Transverse colon (tissue), 4 donors: ENCODE measurements at places on chromosomes 2 and 18. TPM values are rescaled to one million over a fixed set of nuclear protein-coding genes. Genes with fewer than 3 reads are reported as not detected.

REG3A gene
- not detected for total RNA-seq

IL18RAP gene
- 3.3 TPM for total RNA-seq

PLGLB2 gene
- not detected for total RNA-seq

ARHGEF4 gene
- total RNA-seq: 1.2 TPM

DNA sequence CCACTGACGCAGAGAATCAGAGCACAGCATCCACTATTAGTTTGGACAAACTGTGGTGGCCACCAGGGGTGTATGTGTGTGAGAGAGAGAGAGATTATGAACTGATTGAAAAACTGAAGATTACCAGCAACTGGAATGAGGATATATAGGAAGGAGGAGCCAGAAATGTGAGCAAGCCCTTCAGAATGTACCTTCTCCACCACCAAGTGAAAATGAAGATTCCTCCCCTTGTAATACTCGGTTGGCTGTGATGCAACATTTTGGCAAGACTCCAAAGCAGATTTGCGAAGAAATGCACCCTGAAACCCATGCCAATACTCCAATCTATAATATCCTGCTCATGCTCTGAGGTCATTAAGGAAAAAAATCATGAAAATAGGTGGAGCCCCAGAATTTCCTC is 121.2 kb upstream of the SLC35G4 start:
- H3K27ac ChIP-seq: no peak overlapping the region
- no peaks in the 10 kb centered on the region for H3K27me3 ChIP-seq
- H3K4me3 ChIP-seq: no peak overlapping the region
- no peak for DNase-seq

- no peak overlapping the region for H3K4me3 ChIP-seq
- no peak for DNase-seq
- no peak overlapping the region for H3K27ac ChIP-seq
- no peaks in the 10 kb centered on the region for H3K4me1 ChIP-seq
- peaks cover 28% of the 10 kb centered on the region for H3K27me3 ChIP-seq
Observed at GRCh38 chr18:37529296-37529695, 36.3 kb downstream of the CELF4 start.

DNA sequence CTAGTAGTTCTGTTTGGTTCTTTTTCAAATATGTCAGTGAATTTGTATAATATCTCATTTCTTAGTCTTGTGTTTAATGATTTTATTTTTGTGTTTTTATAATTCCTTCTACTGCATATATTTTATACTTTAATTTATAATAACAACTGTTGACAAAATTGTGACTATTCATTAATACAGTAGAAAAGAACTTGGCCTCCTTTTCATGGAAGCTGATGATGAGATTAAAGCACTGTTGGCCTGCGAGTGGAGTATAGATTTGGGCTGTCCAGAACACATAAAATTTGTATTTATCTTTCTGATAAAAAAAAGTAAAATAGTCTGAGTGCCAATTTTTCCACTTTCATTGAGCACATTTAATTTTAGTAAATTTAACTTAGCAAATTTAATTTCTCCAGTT is 12.1 kb downstream of the CFLAR start:
- no peaks in the 10 kb centered on the region for H3K27me3 ChIP-seq
- H3K27ac ChIP-seq: peak overlapping the region; percentile 100
- H3K4me3 ChIP-seq: no peak overlapping the region
- no peaks in the 10 kb centered on the region for H3K36me3 ChIP-seq
- H3K4me1 ChIP-seq: peaks cover 30% of the 10 kb centered on the region

DNA sequence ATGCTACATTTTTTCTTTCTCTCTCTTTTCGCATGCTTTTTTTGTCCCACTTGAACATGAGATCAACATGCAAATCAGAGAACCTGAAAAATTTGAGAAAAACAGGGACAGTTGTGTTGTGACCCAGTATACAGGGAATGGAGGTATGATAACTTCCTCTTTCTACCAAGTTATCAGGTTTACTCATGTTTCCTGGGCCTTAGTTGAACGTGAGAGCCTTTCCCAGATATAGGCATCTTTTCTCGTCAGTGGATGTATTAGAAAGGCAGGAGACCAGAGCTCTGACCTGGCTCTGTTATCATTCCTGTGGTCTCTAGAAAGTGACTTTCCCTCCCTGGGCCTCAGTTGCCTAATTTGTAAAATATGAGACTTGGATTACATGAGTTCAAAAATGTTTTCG is 30.1 kb upstream of the FAM117B start:
- H3K4me3 ChIP-seq: no peak overlapping the region
- no peak for DNase-seq
- no peak overlapping the region for H3K27ac ChIP-seq
- H3K4me1 ChIP-seq: peaks cover 11% of the 10 kb centered on the region
- H3K27me3 ChIP-seq: no peaks in the 10 kb centered on the region
- H3K36me3 ChIP-seq: no peaks in the 10 kb centered on the region

- H3K27ac ChIP-seq: no peak overlapping the region
- no peaks in the 10 kb centered on the region for H3K36me3 ChIP-seq
- DNase-seq: no peak
Observed at GRCh38 chr18:8984131-8984721, 118.3 kb upstream of the NDUFV2 start.

- no peak for DNase-seq
- H3K4me3 ChIP-seq: peak overlapping the region; percentile 89
- H3K27ac ChIP-seq: peak overlapping the region; percentile 96
Observed at GRCh38 chr2:138503087-138503442, 1.5 kb downstream of the SPOPL start.

- DNase-seq: no peak
- H3K27me3 ChIP-seq: no peaks in the 10 kb centered on the region
- no peak overlapping the region for H3K27ac ChIP-seq
- H3K36me3 ChIP-seq: no peaks in the 10 kb centered on the region
Observed at GRCh38 chr2:101622210-101623030, 75.1 kb upstream of the MAP4K4 start.
